ENCODE measurements at places on chromosomes 2 and 18.

GRCh38 chr2:174281736-174282135 lies 33.4 kb upstream of the OLA1 start:
- no peak for DNase-seq

- DNase-seq = no peak
Measured at GRCh38 chr2:161177969-161178368, 17.7 kb downstream of the TANK start.

- no peak for DNase-seq
Measured at GRCh38 chr2:1688161-1688560, 56.2 kb downstream of the PXDN start.

DNA sequence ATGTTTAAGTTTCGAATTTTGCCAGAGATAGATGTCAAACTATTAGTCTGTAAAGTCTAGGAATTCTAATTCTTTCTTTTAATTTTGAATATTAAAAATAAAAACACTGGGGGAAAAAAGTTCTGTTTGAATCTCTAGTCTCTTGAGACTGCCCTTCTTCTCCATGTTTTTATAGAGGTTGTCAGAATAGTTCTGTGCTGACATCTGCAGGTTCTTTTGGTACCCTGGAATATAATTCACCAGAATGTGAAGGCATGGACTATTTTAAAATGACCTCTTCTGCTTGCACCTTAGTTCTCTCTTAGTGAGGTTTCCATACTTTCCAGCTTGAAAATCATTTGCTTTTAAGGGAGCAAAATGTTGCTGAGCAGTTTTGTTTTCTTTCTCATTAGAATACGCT lies 121.0 kb upstream of the MSTN start:
- DNase-seq = no peak

GRCh38 chr2:457792-458424 lies 170.0 kb upstream of the ALKAL2 start:
- no peak for DNase-seq

- DNase-seq = no peak
Measured at GRCh38 chr2:43766006-43766405, 7.8 kb upstream of the DYNC2LI1 start.

- no peak for DNase-seq
Measured at GRCh38 chr2:64698668-64699444, 45.1 kb upstream of the SERTAD2 start.

DNA sequence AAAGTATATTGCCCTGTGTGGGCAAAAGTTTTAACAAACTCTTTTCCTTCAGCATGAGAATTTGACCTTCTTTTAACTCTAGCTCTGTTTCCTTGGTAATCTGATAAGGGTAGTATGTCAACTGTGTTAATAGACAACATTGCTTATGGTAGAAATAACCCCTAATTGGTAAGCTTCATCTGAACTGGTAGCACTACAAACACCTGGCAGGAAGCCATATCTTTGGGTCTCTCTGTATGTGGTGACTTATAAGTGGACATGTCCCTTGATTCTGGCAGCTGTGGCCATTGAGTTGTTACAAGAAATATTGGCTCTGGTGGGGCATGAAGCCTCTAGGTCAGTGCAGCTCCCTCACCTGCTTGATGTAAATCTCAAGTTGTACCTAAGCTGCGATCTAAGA lies 46.9 kb downstream of the MBD5 start:
- no peak for DNase-seq

DNA sequence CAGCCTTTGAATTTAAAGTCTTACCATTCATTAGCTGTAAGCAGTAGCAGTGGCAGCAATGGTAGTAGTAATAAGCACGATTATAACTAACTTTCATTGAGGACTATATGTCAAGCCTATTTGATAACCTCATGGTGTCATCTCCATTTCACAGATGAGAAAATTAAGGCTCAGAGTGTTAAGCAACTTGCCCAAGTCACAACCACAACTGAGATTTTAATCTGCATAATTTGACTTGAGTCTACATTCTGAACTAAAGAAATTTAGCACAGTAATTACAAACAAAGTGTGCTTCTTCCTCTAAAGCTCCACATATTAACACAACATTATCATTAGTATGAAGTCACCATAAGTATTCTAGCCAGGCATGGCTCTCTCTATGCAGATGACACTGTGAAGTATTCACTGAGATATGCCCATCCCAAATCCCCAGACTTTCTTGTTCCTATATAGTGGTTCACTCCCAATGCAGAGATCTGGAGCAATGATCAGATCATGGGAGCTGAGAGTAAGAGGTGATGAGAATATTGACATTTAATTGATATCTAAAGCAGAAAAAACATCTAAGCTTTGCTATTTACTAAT lies 120.2 kb downstream of the ATAD2B start:
- DNase-seq = no peak

DNA sequence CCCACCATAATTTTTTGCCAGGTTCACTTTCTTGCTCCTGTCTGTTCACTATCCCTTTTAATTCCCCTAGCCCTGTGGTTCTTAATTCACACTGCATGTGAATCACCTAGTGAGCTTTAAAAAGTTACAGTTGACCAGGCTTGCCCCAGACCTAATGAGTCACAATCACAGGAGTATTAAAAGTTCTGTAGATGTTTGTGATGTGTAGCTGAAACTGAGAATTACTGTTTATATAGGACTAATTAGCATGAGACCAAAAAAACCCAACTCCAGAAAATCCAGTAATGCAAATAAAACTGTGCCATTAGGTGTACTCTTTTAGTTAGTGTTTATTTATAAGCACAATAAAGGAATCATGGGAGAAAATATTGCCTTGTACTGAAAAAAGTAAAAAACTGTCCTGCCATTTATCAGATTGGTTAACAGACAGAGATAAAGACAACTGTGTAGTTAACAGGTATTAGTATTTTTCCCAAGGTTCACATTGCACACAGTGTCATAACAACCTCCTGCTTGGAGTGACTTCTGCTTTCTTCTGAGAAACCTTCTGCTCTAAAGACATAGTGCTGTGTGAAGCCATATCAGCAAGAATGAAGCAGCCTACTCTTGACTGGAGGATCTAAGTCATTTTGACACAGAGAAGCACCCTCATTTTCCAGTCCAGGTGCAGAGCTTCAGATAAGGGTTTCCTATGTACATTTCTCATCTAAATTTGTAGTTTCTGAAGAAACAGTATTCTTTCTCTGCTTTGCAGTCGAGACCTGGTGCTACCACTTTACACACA lies 39.0 kb downstream of the VAPA start:
- DNase-seq = no peak

DNA sequence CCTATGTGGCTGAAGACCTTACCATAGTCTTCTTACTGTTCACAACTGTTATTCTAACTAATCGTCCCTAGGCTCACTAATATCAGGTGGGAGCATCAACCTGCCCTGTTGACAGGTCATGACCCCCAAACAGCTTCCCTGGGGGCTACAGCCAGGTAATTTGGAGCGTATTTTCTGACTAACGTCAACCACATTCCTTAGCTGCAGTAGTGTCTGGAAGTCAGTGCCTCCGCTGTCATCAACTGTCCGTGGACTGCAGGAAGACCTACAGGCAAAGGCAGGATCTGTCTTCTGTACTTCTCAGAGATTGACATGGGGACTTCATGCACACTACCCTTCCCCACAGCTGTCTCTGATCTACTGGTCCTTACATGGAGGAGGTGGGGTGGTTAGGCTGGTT lies 456.9 kb downstream of the BCL11A start:
- no peak for DNase-seq

- DNase-seq = no peak
Measured at GRCh38 chr2:108571286-108571685, 37.0 kb downstream of the LIMS1 start.

GRCh38 chr18:13252686-13253410 lies 34.3 kb downstream of the LDLRAD4 start:
- DNase-seq = no peak

- no peak for DNase-seq
Measured at GRCh38 chr2:21822505-21822904, 698.7 kb downstream of the TDRD15 start.

DNA sequence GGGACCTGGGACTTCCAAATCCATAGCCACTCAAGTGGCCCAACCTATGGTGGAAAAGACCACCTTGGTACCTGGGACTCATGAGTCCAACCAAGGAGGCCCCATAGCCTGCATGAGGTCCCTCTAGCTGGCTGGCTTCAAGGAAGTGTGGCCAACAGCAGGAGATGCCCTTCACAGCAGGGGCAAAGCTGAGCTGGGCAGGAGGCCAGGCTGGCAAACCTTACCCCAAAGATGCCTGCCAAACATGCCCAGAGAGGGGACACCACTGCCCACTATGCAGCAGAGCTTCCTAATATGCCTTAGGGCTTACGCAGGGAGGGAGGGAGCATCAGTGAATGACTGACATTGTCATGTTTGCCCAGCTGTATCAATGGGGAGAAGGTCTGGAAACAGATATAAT lies 188.0 kb upstream of the GLI2 start:
- no peak for DNase-seq

- DNase-seq = no peak
Measured at GRCh38 chr2:54275541-54275940, 19.5 kb upstream of the TSPYL6 start.

DNA sequence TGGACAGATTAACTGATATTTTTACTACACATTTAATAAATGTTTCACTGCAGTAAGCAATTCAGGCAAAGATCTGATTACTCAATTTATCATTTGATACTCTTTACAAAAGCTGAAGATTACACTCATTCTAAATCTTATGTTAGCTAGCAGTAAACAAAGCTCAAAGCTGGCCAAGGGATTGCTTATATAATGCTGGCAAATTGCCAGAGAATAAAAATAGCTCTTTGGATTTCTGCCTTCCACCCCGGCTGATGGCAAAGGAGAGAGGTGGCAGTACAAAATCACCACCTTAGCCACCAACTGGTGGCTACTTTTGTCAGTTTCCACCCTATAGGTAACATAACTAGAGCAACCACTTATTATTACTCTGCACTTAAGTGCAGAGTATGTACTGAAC lies 320.5 kb downstream of the FSIP2 start:
- no peak for DNase-seq

Data from stimulated activated CD4-positive, alpha-beta T cell treated with anti-CD3 and anti-CD28 coated beads, Interleukin-15, amount 100 ng/mL, for 48 hours (primary cell).